CD8-positive, alpha-beta memory T cell (primary cell): ENCODE measurements at places on chromosomes 7 and 10. TPM values are rescaled to one million over a fixed set of nuclear protein-coding genes. Genes with fewer than 3 reads are reported as not detected.

DNA sequence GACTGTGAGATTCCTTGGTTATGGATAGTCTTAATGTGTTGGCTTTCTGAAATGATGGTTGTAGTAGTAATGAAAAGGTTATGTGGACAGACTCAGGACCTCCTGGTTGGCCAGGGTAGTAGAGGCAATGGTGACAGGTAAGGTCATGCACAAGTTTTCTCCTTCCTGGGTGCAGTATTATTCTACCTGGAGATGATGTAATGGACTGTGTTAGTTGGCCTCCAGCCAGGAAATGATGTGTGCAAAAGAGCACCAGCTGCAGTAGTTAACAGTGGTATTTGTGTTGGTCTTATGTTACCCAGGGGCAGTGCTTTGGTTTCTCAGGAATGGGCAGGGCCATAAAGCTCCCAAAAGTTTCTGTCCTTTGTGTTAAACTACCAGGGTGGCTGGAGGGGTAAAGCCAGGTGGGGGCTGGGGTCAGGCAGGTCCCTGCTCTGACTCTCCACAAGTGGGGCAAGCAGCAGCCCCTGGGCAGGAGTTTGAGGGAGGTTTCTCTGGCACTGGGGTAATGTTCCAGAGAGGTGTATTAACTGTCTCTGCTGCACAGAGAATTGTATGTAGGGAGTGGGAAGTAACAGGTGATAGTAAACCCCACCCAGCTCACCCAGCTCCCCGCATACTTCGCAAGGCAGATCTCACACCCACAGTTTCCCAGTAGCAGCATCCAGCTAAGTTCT is 36.3 kb downstream of the GPR22 start:
- no peak overlapping the region for H3K4me3 ChIP-seq
- H3K4me1 ChIP-seq = no peaks in the 10 kb centered on the region
- H3K27me3 ChIP-seq = no peaks in the 10 kb centered on the region
- H3K36me3 ChIP-seq = no peaks in the 10 kb centered on the region
- DNase-seq = no peak
- no peak overlapping the region for H3K27ac ChIP-seq

DNA sequence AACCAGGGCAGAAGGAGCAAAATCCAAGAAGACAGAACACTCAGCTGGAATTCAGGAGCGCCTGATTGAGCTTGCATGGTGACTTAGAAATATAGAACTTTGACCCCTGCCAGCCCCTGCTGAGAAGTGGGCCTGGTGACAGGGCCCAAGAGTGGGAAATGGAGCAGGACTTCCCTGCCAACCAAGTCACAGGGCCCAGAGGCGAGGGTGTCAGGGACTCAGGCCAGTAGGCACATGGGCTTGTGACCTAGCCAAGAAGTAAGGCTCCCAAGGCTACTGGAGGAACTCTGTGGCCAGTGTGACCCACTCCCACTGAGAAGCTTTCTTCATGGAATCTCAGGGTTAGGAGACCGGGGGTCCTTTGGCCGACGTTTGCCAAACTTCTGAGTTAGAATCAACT is 31.9 kb downstream of the LRRC20 start:
- H3K36me3 ChIP-seq = no peaks in the 10 kb centered on the region
- DNase-seq = no peak
- no peak overlapping the region for H3K27ac ChIP-seq
- no peaks in the 10 kb centered on the region for H3K27me3 ChIP-seq

DNA sequence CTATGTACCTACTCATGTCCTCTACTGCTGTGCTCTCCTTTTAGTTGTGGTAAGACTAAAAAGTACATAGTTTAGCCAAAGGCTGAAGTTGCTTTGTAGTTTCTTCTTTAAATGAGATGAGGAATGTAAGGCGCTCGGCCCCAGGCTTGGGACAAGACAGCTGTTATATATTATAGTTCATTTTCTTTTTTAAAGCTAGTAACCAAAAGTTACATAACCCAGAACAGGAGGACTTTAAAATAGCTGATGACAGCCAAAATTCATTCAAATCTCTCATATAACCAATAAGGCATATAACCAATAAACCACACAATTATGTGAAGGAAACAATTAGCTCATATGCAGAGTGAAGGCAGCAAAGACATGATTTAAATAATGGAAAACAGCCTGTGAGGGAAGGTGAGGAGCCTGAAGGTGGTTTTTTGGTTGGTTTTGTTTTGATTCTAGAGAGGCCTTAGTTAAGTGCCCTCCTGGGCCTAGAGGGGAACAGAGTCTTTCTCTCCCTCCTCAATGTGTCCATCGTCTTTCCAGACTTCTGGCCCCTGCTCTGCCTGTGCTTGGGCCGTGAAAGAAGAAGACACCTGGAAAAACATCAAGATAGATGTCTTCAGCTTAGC is 35.8 kb downstream of the SLC26A4 start:
- H3K4me3 ChIP-seq = no peak overlapping the region
- no peak for DNase-seq
- H3K27me3 ChIP-seq = no peaks in the 10 kb centered on the region
- H3K27ac ChIP-seq = no peak overlapping the region

- no peaks in the 10 kb centered on the region for H3K36me3 ChIP-seq
- H3K27me3 ChIP-seq = no peaks in the 10 kb centered on the region
- no peak overlapping the region for H3K4me3 ChIP-seq
- no peak overlapping the region for H3K27ac ChIP-seq
- peaks cover 17% of the 10 kb centered on the region for H3K4me1 ChIP-seq
- no peak for DNase-seq
Observed at GRCh38 chr10:47169581-47169980, 130.4 kb upstream of the GDF10 start.

DNA sequence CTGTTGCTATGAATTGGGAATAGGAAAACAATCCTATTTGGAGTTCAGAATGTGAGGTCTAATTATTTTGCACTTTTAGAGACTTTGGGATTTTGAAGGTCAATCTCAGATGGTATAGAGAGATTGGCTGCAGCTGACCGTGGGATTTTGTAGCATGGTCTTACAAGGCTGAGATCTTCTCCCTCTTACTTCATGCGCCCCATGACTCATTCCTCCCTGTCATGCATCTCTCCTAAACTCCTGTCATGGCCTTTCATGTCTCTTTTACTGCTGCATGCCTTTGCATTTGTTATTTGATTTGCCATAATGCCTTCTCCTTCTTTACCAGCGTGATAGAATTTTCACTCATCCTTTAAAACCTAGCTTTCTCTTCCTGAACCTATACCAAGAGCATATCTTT is 133.1 kb downstream of the BBS9 start:
- DNase-seq = no peak
- H3K4me3 ChIP-seq = no peak overlapping the region
- no peaks in the 10 kb centered on the region for H3K36me3 ChIP-seq
- H3K4me1 ChIP-seq = no peaks in the 10 kb centered on the region
- H3K27ac ChIP-seq = no peak overlapping the region

- H3K4me1 ChIP-seq = no peaks in the 10 kb centered on the region
- no peak overlapping the region for H3K27ac ChIP-seq
- H3K27me3 ChIP-seq = peaks cover 3% of the 10 kb centered on the region
- H3K4me3 ChIP-seq = no peak overlapping the region
Observed at GRCh38 chr7:44324481-44325200, 753 bp downstream of the CAMK2B start.

DNA sequence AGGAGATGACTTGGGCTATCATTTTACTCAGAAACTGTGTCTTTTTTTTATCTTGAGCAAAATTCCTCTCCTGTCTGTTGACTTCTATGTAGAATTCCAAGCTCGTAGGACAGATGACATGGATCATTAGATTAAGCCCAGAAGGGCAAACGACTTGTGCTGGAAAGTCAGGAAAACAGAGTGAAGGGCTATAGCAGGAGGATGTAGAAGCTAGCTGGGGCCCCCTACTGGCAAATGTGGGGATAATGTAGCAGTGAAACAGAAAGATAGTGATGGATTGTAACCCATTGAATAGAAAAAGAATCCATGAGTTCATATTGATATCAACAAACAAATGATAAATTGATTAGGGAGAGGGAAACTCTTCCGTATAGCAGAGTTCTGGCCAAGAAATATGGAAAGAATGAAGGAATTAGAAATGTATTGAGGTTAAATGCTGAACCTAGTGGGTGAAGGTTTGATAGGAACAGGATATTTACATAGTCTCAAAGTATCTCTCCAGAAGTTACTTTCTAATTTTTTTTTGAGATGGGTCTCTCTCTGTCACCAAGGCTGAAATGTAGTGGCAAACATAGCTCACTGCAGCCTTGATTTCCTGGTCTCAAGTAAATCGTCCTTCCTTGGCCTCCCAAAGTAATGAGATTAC is 103.6 kb downstream of the LYZL1 start:
- no peak overlapping the region for H3K4me3 ChIP-seq
- H3K27me3 ChIP-seq = no peaks in the 10 kb centered on the region
- H3K36me3 ChIP-seq = no peaks in the 10 kb centered on the region

DNA sequence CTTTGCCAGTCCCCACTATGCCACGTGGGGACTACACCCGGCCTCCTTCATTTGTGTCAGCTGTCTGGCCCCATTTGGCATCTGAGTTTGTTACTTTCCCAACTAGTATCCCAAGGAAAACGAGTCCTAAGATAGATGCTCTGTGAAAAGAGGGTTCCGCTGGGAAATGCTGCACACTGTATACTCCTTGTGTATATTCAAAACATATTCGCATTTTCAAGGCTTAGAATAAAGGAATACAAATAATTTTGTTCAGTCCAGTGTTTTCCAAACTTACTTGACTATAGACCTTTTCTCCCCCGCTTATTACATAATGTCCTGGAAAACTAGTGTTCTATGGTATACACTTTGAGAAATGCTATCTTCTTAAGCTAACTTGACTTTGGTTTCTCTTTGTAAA is 167.8 kb upstream of the IMMP2L start:
- no peaks in the 10 kb centered on the region for H3K27me3 ChIP-seq
- no peak overlapping the region for H3K27ac ChIP-seq
- no peaks in the 10 kb centered on the region for H3K36me3 ChIP-seq
- DNase-seq = no peak
- no peak overlapping the region for H3K4me3 ChIP-seq
- no peaks in the 10 kb centered on the region for H3K4me1 ChIP-seq

GRCh38 chr7:101731502-101732084 is 85.8 kb upstream of the CUX1 start:
- no peaks in the 10 kb centered on the region for H3K36me3 ChIP-seq
- H3K4me3 ChIP-seq = no peak overlapping the region
- H3K27ac ChIP-seq = no peak overlapping the region
- H3K27me3 ChIP-seq = no peaks in the 10 kb centered on the region
- no peak for DNase-seq
- no peaks in the 10 kb centered on the region for H3K4me1 ChIP-seq

GRCh38 chr7:42222125-42222524 is 14.9 kb downstream of the GLI3 start:
- H3K27me3 ChIP-seq = no peaks in the 10 kb centered on the region
- DNase-seq = no peak
- H3K4me3 ChIP-seq = no peak overlapping the region
- no peaks in the 10 kb centered on the region for H3K36me3 ChIP-seq
- no peak overlapping the region for H3K27ac ChIP-seq
- no peaks in the 10 kb centered on the region for H3K4me1 ChIP-seq

DNA sequence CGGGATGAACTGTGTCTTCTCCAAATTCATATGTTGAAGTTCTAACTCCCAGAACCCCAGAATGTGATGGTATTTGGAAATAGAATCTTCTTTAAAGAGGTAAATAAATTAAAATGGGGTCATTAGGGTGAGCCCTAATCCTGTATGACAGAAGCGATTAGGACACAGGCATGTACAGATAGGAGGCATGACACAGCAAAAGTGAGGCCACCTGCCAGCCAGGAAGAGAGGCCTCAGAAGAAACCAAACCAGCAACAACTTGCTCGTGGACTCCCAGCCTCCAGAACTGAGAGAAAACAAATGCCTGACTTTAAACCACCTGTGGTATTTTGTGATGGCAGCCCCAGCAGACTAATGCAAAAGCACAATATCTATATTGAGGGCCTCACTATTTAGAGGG is 214.3 kb downstream of the NEBL start:
- no peak overlapping the region for H3K4me3 ChIP-seq
- H3K27me3 ChIP-seq = no peaks in the 10 kb centered on the region
- no peak overlapping the region for H3K27ac ChIP-seq
- no peak for DNase-seq

DNA sequence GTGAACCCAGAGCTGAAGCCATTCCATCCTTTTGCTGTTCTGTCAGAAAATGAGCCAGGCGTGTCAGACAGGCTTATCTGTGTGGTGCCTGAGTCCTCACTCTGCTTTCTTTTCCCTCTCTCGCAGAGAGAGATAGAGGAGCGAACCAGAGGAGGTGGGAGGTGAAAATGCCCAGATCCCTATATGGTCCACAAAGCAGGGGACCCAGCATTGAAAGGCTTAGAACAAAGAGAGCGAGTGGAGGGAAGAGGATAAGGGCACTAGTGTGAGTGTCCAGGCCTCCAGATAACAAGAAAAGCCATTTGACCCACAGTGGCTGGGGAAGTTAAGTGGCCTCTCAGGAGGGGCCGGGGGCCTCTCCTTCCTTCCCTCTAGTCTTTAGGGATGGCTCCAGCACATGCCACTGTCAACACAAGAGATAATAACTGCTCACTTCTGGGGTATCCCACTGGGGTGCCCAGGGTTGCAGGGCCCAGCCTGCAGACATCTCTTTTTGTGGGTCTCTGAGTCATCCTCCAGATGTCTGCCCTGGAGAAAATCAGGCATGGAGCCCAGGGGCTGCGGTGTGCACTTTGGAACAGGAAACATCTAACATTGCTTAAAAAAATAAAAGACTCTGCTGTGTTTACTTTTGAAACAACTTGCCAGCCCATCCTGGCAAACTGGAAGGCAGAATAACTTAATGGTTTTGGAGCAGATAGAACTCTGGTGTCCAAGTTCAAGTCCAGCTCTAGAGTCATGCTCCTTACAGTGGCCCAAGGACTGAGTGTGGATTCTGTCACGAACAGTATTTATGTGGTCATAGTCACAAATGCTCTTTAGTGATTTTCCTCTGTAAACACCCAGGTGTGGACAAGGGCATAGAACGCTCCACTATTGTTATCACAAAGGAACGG is 189.5 kb downstream of the CXCL12 start:
- H3K4me1 ChIP-seq = no peaks in the 10 kb centered on the region
- no peaks in the 10 kb centered on the region for H3K27me3 ChIP-seq
- H3K36me3 ChIP-seq = no peaks in the 10 kb centered on the region

DNA sequence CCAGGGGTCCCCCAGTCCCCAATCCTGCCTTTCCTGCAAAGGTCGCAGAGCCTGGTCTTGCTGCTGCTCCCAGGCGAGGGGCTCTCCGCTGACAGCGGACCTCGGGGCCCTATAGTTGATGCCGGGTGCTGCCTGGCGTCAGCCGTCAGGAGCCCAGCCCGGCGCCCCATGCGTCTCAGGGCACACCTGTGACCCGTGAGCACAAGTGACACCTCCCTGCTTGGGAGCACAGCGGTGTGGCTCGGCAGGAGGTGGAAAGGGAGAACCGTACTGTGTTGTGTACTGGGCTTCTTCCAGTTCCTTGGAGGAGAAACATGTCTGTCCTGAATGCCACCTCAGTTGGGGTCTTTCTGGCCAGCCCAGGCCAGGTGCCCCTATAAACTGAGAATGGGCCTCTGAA is 56.7 kb downstream of the LHPP start:
- H3K27me3 ChIP-seq = no peaks in the 10 kb centered on the region
- no peaks in the 10 kb centered on the region for H3K4me1 ChIP-seq
- no peak overlapping the region for H3K27ac ChIP-seq
- H3K4me3 ChIP-seq = no peak overlapping the region
- H3K36me3 ChIP-seq = no peaks in the 10 kb centered on the region

- no peaks in the 10 kb centered on the region for H3K27me3 ChIP-seq
- no peak for DNase-seq
- H3K4me1 ChIP-seq = peaks cover 13% of the 10 kb centered on the region
- no peak overlapping the region for H3K4me3 ChIP-seq
- H3K36me3 ChIP-seq = no peaks in the 10 kb centered on the region
- H3K27ac ChIP-seq = no peak overlapping the region
Observed at GRCh38 chr10:124546055-124546369, 84.4 kb downstream of the LHPP start.

The TMEM270 gene
- total RNA-seq = not detected

The TBX20 gene
- total RNA-seq = not detected

The ASB13 gene
- total RNA-seq = 6.8 TPM

The IKZF1 gene
- 226 TPM for total RNA-seq

The GARS1 gene
- total RNA-seq = 311 TPM

The UTF1 gene
- not detected for total RNA-seq

The C10orf71 gene
- not detected for total RNA-seq
